ENCODE measurements at places on chromosomes 3 and 15. TPM values are rescaled to one million over a fixed set of nuclear protein-coding genes. Genes with fewer than 3 reads are reported as not detected.
A peak's percentile ranks its signal among the peaks of the same experiment; 100 is the strongest.

The SLC22A13 gene
- total RNA-seq = 0.29 TPM

- DNase-seq = peak; percentile 78
Observed at GRCh38 chr3:193134856-193135255, 106.2 kb upstream of the PLAAT1 start.

DNA sequence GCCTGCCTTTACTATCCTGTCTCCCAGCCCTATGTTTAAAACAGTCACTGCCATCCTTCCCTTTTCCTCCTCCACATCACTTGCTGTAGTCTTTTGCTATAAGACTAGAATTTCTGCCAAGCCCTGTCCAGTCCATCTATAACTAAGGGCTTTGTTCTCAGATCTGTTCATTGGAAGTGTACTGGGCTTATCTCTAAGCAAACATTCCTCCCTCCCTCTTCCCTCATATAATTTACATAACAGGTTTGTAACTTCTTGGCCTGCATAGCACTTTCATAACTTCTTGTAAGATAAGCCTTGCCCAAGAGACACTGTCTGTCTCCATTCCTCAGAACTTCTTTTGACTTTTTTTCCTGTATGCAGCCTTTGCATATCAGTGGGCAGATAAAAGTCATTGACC lies 16.7 kb downstream of the TPRG1 start:
- DNase-seq = no peak

GRCh38 chr3:114646526-114646925 lies 352.7 kb downstream of the TIGIT start:
- DNase-seq = no peak

The ATP13A5 gene
- total RNA-seq = not detected

GRCh38 chr3:124656531-124656930 lies 73.7 kb upstream of the UMPS start:
- no peak for DNase-seq

- peak; percentile 19 for DNase-seq
Observed at GRCh38 chr3:119825820-119826219, 43.9 kb downstream of the NR1I2 start.

DNA sequence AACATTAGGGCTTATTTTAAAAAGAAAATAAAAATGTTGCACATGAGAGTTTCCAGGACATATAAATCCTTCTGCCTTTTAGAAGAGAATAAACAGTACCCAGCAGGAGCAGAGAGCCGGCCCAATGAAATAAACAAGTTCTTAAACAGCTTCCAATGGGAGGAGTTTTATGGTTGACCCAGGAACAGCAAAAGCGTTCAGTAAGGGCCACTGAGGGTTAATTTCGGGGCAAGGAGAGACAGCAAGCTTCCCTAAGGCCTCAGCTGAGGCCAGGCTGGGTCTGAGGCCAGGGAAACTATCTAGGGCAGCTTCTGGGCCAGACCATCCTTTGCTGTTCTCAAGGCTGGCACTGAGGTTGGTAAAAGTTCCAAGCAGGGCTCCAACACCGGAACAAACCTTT lies 3.4 kb downstream of the PDZRN3 start:
- DNase-seq = no peak

The NPAP1 gene
- not detected for total RNA-seq
